ENCODE measurements at places on chromosomes 12 and 14.
A peak's percentile ranks its signal among the peaks of the same experiment; 100 is the strongest.

DNA sequence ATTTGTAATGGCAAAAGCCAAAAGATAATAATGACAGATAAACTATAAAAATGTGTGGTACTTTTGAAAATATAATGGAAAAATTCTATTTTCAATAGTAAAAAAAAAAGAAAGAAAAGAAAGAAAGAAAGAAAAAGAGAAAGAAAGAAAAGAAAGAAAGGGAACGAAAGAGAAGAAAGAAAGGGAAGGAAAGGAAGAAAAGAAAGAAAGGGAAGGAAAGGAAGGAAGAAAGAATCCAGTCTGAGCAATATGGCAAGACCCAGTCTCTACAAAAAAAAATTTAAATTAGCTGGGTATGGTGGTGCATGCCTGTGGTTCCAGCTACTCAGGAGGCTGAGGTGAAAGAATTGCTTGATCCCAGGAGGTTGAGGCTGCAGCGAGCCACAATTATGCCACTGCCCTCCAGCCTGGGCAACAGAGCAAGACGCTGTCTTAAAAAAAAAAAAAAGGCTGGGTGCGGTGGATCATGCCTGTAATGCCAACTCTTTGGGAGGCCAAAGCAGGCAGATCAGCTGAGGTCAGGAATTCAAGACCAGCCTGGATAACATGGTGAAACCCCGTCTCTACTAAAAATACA lies 38.4 kb downstream of the EAPP start:
- DNase-seq, result no peak

DNA sequence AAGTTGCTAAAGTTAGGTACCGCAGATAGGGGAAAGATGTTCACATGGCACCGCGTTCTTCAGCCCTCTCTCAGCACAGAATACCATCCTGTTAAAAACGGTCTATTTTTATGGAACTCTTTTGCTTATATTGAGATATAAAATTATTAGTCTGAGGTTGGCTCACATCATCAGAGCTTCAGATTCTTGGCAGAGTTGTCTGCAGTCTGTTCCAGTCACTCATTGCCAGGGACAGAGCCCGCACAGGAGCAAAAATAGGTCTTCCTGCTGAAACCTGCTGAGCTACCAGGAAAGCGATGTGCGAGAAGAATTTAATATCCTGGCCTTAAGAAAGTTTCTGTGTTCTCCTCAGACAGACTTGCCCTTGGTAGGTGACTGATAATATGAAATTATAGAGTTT lies 249.8 kb downstream of the VRK1 start:
- no peak for DNase-seq

- DNase-seq, result no peak
These were observed 354.2 kb upstream of the ATP2B1 start for GRCh38 chr12:90062799-90063198.

DNA sequence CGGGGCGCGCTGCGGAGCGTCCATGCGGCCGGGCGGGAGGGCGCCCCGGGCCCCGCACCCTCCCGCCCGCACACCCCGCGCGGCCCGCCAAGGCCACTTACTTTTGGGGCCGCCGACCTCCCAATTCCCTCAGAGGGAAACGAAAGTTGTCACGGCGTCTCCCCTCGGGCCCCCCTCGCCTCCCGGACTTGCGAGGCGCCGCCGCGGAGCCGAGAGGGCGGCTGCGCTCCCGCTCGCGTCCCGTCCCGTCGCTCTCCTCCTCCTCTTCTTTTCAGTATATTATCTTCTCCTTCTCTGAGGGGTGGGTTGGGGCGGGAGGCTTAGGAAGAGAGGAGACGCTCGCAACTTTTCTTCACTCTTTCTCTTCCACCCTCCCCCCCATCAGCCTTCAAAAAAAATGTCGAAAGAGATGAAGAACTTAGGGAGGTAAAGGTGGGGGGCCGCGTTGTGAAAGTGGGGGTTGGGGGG lies 613 bp downstream of the DUSP16 start:
- no peak for DNase-seq

GRCh38 chr12:78149459-78149858 lies 318.8 kb downstream of the NAV3 start:
- DNase-seq, result no peak

GRCh38 chr14:70638416-70638815 lies 3.3 kb upstream of the TTC9 start:
- DNase-seq, result no peak

- DNase-seq, result no peak
These were observed at the start of gene AACS for GRCh38 chr12:125065021-125065918. Gene AACS, plus strand, starts transcription at chr12:125065435. Its CDS starts 150 bp downstream, at chr12:125065585.

DNA sequence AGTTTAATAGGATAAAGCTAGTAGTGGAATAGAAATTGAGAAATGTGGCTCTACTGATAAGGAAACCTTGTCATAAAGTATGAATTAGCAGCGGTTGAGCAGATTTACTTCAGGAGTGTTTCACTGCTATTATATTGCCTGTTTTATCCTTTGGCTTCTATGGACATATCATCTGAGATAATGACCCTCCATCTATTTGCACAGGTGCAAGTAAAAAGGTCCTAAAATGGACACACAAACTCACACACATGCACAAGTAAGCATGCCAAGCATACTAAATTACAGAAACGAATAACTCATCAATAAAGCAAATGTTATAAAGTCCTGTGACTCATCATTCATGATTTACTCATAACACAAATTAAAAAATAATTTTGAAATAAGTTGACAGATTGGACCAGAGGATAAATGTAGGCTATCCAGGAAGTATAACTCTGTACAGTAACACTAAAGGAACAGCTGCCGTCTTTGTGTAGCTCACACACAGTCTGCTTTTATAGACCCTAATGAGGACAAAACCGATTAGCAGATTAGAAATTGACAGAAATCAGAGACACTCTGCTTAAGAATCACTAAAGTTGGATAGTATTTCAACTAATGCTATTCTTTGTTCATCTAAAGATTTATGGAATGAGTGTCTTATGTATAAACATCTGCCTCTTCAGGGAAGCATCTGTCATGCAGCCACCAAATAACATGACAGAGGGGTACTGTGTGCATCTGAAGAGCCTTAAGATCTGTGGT lies 73.9 kb downstream of the SYT1 start:
- no peak for DNase-seq

GRCh38 chr12:124557518-124558223 lies 9.7 kb downstream of the NCOR2 start:
- no peak for DNase-seq

DNA sequence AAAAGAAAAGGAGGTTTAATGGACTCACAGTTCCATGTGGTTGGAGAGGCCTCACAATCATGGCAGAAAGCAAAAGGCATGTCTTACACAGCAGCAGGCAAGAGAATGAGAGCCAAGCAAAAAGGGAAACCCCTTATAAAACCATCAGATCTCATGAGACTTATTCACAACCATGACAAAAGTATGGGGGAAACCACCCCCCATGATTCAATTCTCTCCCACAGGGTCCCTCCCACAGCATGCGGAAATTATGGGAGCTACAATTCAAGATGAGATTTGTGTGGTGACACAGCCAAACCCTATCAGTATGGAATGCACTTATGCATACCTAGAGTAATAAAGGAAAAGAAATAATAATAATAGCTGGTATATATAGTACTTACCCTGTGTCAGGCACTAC lies 4.5 kb upstream of the GLIPR1 start:
- no peak for DNase-seq

- no peak for DNase-seq
These were observed 449.5 kb downstream of the BCAT1 start for GRCh38 chr12:24499151-24500146.

- peak; percentile 80 for DNase-seq
These were observed 822.3 kb downstream of the LRFN5 start for GRCh38 chr14:42428996-42429395.
